CD4-positive, CD25-positive, alpha-beta regulatory T cell (primary cell): ENCODE measurements at places on chromosomes 1 and 21. TPM values are rescaled to one million over a fixed set of nuclear protein-coding genes. Genes with fewer than 3 reads are reported as not detected.
A peak's percentile ranks its signal among the peaks of the same experiment; 100 is the strongest.

- peak; percentile 93 for DNase-seq
These were observed 27.7 kb upstream of the LY9 start for GRCh38 chr1:160768295-160768657.

DNA sequence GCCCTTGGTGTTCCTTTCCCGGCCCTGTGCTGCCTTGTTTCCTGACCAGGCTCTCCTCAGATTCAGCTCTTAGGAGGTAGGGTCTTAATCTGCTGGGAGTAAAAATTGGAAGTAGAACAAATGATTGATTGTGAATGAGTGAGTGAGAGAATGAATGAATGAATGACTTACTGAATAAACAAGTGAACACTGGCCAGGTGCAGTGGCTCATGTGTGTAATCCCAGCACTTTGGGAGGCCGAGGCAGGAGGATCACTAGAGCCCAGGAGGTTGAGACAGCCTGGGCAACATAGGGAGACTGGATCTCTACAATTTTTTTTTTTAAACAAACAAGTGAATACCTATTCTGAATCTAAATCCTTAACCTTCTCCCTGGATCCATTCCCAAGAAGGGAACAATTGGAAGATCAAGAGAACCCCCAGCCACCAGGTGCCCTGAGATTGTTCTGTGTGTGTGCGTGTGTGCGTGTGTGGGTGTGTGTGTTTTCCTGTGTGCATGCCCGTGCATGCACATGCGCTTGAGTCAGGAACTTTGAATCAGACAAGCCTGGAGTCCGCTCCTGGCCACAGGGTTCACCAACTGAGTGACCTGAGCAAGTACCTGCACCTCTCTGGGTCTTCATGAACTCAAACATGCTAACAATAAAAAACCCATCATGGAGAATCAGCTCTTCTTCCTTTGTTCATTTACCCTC lies 24.3 kb upstream of the CITED4 start:
- no peak for DNase-seq

GRCh38 chr1:11576109-11576875 lies 77.9 kb downstream of the FBXO2 start:
- DNase-seq: no peak

- DNase-seq: no peak
These were observed 21.7 kb downstream of the GLRX2 start for GRCh38 chr1:193083365-193084088.

DNA sequence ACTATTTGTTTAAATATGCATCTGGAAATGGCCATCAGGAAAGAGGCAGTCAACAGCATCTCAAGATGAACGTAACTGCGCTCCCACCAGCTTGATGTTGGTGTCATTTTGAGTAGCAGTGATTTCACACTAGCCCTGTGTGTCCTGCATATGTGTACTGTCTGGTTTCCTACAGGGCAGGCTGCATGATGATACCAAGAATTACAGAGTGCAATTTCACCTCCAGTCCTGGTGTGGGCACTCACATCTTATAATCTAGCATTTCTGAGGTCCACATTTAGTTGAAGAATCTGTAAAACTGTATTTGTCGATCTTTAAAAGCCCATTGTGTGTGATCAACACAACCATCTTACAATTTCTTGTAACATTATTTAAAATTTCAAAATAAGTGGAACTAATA lies 336.4 kb downstream of the PAPPA2 start:
- no peak for DNase-seq

DNA sequence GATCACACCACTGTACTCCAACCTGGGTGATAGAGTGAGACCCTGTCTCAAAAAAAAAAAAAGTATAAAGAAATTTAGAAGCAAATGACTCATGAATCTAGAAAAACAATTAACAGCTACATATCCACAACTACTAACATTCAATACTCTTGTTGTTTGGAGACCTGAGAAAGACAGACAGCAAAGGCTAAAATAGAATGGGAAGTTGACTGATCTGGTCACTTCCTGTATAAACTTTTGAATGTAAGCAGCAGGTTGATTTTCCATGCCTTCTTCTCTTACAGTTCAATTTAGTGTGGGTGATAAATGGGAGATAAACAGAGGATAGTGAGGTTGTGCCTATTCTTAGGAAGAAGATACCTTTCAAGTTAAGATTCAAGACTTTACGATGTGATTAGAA lies 85.2 kb downstream of the TGFB2 start:
- no peak for DNase-seq

GRCh38 chr1:29579821-29580425 lies 343.6 kb downstream of the PTPRU start:
- no peak for DNase-seq

- DNase-seq: no peak
These were observed 51.7 kb downstream of the COL24A1 start for GRCh38 chr1:86104606-86105532.

GRCh38 chr1:232459826-232460225 lies 170.1 kb downstream of the SIPA1L2 start:
- DNase-seq: no peak

- DNase-seq: no peak
These were observed 87.3 kb downstream of the PTPRU start for GRCh38 chr1:29323636-29324035.

GRCh38 chr21:45607021-45607908 lies 36.3 kb upstream of the PCBP3 start:
- DNase-seq: peak; percentile 24

The CNR2 gene
- total RNA-seq: 0.15 TPM

The LIN9 gene
- total RNA-seq: 3.3 TPM

The VSIG8 gene
- total RNA-seq: not detected

The KPNA6 gene
- 56.1 TPM for total RNA-seq
